ENCODE measurements at places on chromosomes 7 and 10. TPM values are rescaled to one million over a fixed set of nuclear protein-coding genes. Genes with fewer than 3 reads are reported as not detected.

- DNase-seq = no peak
Observed at GRCh38 chr7:144670218-144670617, 165.6 kb downstream of the TPK1 start.

GRCh38 chr10:91090761-91091529 lies 129.5 kb upstream of the PCGF5 start:
- peak; percentile 9 for DNase-seq

GRCh38 chr7:23293500-23294073 lies 5.6 kb upstream of the MALSU1 start:
- no peak for DNase-seq

DNA sequence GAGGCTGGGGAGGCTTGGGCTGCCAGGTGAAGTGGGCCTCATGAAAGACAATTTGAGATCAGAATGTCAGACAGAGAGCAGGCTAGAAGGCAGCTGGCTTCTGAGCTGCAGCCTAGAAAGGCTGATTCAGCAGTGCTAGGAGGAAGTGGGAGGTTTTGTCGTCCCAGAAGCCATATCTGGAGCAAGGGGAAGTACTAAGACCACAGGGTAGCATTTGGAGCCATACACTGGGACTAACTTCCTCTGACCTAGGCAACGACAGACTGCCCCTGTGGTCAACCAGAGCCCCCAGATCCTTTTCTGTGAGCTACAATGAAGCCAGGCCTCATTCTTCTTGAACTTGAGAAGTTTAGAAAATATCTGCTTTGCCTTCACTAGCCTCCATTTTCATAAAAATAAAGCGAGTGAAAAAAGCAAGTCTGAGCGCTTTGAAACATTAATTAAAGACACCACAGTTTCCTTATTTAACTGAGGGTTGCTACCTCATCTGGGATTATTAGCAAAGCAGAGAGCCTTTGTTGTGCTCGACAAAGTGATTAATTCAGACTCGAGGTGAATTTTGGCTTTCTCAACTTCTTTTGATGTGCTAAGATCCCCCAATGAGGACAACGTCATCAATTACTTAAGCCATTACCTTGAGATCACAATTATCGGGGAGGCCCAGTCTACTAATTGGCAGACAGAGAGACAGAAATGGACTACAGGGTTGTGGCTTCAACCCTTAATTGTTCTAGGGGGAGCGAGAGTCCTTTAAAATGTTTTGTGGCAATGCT lies 26.6 kb downstream of the TBXAS1 start:
- no peak for DNase-seq

- no peak for DNase-seq
Observed at GRCh38 chr10:50558371-50558770, 65.4 kb downstream of the SGMS1 start.

DNA sequence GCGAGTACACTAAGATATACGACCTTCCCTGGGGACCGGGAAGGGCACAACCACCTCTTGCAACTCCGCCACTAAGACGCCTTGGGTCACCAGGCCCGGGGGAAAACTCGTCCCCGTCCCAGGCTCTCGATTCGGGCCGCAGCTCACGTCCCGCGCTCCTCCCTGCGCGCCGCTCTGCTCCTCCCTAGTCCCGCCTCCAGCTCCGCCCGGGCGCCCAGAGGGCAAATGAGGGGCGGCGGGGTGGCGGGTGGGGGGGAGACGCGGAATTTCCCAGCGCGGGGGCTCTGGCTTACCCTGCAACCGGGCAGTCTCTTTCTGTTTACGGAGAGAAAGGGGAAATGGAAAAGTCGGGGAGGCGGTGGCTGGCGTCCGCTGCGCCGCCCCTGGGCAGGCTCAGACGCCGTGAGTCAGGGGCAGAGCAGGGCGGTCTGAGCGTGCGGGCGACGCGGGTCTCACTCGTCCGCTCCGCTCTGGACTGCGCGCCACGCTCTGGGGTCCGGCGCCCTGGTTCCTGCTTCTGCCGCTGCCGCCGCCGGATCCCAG lies at the start of gene MAP3K8:
TSS of gene MAP3K8 (plus strand) at position 455 of the 543 bp plus-strand sequence. CDS start 4,755 bp downstream, outside the sequence.
- DNase-seq = peak; percentile 73

DNA sequence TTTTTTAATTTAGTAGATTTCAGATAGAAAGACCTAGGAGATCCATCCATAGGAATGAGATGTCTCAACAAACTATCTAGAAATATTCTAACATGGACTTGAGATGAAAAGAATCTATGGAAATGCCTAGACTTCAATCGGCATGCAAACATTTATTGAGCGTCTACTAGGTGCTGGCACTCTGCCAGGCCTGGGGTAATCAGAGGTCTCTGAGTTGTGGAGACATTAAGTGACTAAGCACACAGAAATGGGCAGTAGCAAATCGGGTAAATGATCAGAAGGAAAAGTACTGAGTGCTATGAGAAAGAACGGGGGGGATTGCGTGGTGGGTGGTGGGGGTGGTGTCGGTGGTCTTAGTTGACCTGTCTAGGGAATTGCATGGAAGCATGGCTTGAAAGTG lies 466.6 kb downstream of the GALNT17 start:
- DNase-seq = no peak

GRCh38 chr7:118473271-118473670 lies 248.8 kb downstream of the ANKRD7 start:
- DNase-seq = no peak

DNA sequence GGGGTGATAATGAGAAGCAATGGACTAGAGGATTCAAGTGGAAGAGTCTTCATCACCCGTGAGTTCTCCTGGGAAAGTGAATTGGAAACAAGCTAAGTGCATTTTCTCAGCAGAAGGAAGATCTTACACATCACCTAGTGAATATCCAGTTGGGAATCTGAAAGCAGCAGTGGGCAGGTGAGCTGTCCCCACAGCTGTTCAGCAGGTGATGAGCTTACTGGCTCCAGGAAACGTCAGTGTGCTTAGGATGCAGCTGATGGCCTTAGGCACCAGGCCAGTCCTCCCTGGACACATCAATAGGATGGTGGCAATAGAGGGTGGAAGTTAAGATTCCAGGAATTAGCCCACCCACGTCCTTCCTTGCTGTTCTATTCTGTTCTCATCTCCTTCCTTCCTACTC lies 66.7 kb downstream of the NOD1 start:
- DNase-seq = no peak

DNA sequence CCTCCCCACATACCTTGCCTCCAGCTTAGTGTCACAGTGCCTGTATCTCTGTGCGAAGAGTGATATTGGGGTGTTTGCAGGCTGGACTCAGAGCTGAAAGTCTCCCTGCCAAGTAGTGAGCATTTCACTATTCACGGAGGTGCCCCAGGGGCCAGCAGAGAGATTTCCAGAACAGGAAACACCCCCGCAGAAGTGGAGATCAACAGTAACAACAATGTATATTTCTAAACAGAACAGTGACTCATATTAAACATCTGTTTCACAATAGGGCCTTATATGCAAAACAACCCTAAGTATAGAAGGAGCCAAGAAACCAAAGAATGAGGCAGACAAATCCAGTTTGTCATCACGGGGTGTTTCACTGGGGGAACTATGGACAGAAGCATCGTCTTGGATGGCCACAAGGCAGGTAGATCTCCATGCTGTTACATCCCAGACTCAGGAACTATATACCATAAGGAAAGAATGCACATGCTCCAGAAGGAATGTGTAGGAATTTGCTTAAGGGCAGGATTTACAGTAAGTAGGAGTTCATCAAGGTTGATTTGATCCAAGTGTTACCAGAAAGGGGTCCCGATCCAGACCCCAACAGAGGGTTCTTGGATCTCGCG lies 29.3 kb upstream of the CCL24 start:
- DNase-seq = peak; percentile 83

- peak; percentile 47 for DNase-seq
Observed at GRCh38 chr7:131109011-131109758, 218.5 kb upstream of the MKLN1 start.

GRCh38 chr7:105822806-105823205 lies 53.6 kb downstream of the ATXN7L1 start:
- no peak for DNase-seq

IMMP2L gene
- 13.6 TPM for total RNA-seq

MINPP1 gene
- total RNA-seq = 36.1 TPM

CUBN gene
- 0.59 TPM for total RNA-seq

PDGFA gene
- total RNA-seq = 7.6 TPM

C7orf33 gene
- not detected for total RNA-seq

UBTD1 gene
- 42.1 TPM for total RNA-seq

HTR5A gene
- total RNA-seq = not detected

SPAM1 gene
- total RNA-seq = not detected

PKD1L1 gene
- not detected for total RNA-seq

LBX1 gene
- total RNA-seq = not detected

RNF148 gene
- not detected for total RNA-seq

AKR1C8 gene
- not detected for total RNA-seq

All from HFFc6 (cell line).